ENCODE measurements at places on chromosomes 7 and 10.

- no peak for DNase-seq
Measured at GRCh38 chr7:14286036-14286435, 296.6 kb upstream of the ETV1 start.

DNA sequence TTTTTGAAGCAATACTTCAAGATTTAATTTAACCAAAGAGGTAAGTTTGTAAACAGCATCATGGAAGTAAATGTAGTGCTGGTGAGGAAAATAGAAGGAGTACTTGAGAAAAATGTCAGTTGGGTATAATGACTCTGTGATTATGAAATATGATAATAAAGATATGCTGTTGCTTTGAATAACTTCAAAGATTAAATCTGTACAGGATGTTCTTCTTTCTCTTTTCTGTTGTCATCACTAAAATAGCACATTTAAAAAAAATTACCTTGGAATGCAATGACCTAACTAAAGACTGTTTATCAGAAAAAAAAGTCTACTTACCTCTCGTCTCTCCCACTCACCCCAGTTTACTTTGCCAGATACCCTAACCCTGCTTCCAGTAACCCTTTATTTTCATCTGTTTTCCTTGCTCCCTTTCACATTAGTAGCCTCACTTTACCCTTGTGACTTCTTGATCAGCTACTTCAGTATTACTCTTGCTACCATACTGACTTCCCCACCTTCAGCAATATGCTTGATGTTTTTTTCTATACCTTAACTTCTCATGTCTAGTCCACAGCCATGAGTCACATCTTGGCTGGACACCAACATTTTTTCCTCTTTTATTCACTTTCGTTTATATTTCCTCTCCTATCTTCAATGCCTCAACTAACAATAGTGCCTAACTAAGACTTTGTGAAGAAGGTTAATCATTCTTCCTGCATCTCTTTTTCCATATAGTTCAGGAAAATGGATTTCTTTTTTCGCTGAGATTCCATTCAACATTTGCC lies 29.7 kb upstream of the TAS2R16 start:
- no peak for DNase-seq

DNA sequence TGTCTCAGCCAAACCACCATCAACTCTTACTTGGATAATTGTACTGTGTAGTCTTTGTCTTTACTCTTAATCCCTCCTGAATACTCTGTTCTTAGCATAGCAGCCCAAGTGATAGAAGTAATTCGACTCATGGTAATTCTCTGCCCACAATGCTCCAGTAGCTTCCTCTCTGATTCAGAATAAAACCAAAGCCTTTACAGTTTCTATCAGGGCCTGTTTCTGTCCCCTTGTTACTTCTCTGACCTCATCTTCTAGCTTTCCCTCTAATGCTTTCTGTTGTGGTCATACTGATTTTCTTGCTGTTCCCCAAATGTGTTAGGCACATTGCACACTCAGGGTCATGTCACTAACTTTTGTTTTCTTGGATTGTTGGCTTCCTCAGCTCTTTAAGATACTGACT lies 8.0 kb downstream of the ZNF518A start:
- DNase-seq, result no peak

GRCh38 chr7:139915864-139916716 lies 87.0 kb downstream of the TBXAS1 start:
- DNase-seq, result no peak

DNA sequence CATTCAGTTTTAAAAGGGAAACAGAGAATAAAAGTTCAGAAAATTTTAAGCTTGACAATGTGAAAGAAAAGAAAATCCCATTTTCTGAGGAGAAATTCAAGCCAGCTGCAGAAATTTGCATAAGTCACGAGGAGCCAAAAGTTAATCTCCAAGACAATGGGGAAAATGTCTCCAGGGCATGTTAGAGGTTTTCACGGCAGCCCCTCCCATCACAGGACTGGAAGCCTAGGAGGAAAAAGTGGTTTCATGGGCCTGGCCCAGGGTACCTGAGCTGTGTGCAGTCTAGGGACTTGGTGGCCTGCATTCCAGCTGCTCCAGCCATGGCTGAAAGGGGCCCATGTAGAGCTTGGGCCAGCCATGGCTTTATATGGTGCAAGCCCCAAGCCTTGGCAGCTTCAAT lies 59.6 kb upstream of the NXPH1 start:
- no peak for DNase-seq

GRCh38 chr7:117572856-117573620 lies 93.2 kb downstream of the CFTR start:
- DNase-seq, result no peak

- DNase-seq, result no peak
Measured at GRCh38 chr10:22644222-22644621, 70.2 kb downstream of the PIP4K2A start.

GRCh38 chr7:135537905-135538304 lies 19.8 kb upstream of the NUP205 start:
- DNase-seq, result no peak

DNA sequence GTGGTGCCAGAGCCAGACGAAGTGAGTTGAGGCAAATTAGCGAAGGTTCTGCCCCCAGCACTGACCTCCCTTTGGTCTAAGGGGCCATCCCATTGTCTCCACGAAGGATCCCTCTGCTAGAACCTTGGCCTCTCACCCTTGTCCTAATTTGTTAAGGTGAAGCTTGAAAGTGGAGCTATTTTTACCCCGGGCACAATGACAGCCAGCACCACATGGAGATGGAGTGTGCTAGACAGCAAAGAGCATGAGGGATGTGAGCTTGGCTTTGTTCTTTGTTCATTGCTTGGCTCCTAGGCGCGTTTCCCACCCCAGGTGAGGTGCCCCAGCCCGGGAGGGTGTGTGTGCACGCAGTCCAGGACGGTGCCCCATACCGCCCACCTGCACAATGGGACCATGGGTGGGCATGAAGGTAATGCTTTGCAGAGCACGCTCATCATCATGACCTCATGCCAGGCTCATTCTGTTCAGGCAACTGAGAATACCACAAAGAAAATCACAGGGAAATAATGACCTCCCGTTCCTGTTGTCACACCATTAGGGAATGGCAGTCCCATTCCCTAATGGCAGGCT lies 361.0 kb upstream of the FZD8 start:
- no peak for DNase-seq

- DNase-seq, result no peak
Measured at GRCh38 chr7:131094685-131095084, 233.0 kb upstream of the MKLN1 start.

GRCh38 chr7:33511778-33512177 lies 382.4 kb downstream of the BBS9 start:
- no peak for DNase-seq

- no peak for DNase-seq
Measured at GRCh38 chr7:94001396-94001795, 2.8 kb downstream of the BET1 start.

- no peak for DNase-seq
Measured at GRCh38 chr7:150979713-150980390, 1.7 kb upstream of the KCNH2 start.

GRCh38 chr10:93790439-93790838 lies 32.7 kb downstream of the LGI1 start:
- no peak for DNase-seq

DNA sequence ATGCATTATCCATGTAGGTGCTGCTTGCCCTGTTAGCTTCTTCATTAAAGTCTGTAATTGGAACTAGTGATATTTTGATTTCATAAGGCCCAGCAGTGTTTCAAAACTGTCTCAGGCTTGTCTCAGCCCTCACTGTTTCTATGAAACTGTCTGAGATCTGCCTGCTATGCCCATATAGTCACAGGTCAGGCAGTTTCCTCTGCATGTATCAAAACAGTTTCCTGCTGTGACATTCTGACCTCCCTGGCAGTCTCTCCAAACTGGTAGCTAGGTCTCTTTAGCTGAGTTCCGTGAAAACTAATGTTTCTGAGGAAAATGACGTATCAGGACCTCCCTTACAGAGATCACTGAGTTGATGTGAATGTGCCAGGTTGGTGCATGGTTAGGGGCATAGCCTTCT lies 18.9 kb upstream of the SEMA3D start:
- DNase-seq, result no peak

GRCh38 chr7:150373049-150373801 lies 4.6 kb downstream of the REPIN1 start:
- no peak for DNase-seq

DNA sequence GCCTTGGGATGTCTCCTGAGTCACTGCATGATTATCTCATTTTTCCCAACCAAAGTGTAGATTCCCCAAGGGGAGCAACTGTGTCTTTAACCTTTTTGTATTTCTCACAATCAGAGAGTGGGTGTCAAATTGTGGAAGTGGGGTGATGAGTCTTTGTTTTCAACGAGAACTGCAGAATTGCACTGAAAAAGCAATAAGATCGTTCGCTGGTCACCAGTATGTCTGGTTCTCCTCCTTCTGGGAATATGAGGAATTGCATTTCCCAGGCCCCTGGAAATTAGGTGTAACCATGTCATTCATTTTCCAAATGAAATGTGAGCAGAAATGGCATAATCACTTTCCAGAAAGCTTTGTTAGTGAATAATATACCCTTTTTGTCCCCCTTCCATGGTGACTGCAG lies 326.9 kb downstream of the GPAM start:
- DNase-seq, result no peak

DNA sequence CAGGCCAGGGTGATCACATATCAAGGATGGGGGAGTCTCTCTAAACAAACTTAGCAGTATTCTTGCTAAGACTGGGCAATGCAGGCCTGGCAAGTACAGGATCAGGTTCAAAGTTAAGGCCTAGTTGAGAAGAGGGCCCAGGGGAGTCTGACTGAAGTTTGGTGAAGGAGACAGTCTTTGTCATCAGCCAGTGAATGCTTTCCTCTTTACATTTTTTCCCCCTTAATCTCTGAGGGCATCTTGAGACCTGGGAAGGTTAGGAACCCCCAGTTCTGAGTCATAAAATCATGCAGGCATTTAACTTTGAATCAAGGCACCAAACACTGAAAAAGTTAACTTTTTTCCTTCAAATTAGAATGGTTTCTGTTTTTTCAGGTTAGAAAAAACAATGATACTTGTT lies 311.5 kb downstream of the REEP3 start:
- DNase-seq, result no peak

DNA sequence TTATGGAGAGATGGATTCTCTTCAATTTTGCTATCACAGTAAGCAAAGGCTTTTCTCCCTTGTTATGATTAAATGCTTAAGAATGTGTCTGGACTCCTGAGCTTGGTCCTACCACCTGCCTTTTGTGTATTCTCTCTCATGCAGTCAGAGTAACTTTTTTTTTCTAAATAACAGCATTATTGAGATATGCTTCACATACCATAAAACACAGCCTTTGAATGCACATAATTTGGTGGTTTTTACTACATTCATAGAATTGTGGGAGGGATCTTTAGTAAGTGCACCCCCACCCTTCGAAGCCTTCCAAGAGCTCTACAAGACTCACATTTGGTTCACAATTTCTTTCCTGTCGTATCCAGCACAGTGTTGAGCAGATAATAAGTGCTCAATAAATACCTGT lies 175.5 kb downstream of the ADAM12 start:
- no peak for DNase-seq

GRCh38 chr7:116283595-116284204 lies 73.4 kb downstream of the TES start:
- no peak for DNase-seq

DNA sequence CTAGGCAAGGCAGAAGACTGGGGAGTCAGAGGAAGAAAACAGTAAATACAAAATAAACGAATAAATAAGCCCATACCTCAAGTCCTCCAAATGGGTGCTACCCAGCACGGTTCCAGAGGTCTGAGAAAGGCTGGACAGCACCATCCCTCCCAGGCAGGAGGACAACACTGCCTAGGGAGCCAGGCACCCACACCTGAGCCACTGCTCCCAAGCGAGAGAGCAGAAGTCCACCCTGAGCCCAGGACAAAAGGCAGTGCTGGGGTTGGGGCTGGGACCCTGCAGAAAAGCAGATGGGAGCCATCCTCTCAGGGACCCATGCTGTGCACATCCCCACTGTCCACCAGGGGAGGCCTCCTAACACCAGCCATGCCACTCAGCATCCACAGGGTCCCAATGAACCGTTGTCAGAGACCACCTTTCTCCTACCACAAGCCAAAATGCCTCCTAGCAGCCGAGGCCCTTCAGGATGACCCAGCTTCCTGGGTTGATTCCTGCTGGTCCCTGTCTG lies 16.2 kb downstream of the GFRA1 start:
- DNase-seq, result no peak

All from amygdala (tissue), 56 donors.